ENCODE measurements at places on chromosomes 7 and 10.

DNA sequence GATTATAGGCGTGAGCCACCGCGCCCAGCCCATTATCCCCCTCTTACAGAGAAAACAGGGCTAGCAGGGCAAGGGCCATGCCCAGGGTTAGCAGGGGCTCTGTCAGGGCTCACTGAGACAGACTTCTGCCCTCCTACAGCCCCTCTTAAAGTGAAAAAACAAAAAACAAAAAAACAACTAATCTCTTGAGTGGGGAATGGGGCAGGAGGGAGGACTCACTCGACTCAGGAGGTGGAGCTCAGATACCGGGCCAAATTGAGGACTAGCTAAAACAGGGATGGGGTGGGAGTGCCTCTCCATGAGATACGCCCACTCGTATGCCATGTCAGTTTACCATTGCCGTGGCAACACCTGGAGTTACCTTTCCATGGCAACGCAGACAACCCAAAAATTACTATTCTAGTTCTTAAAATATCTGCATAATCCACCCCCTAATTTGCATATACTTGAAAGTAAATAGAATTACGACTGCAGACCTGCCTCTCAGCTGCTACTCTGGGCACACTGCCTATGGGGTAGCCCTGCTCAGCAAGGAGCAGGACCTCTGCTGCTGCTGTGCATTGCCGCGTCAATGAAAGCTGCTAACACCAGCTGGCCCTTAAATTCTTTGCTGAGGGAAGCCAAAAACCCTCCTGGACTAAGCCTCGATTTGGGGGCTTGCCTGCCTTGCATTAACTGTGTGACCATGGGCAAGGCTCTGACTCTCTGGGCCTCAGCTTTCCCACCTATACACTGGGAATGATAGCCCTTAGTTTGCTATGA is 13.4 kb downstream of the SSC4D start:
- no peak for DNase-seq

DNA sequence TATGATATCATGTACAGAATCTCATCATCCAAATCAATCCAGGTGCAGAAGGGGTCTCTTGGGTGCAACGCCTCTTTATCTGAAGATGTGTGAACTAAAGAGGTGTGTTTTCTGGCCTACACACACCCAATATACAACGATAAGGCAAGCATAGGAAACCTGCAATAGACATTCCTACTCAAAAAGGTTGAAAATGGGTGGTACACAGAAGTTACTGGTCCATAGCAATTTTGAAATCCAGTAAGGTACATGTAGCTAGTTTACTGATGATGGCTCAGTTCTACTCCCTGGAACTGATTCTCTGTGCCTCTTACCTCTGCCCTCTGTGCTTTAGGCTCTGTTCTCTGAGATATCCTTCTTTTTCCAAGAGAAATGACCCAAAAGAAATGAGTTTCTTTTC is 22.2 kb upstream of the CCDC3 start:
- no peak for DNase-seq

- no peak for DNase-seq
Measured at GRCh38 chr7:30562498-30562897, 32.2 kb upstream of the GARS1 start.

DNA sequence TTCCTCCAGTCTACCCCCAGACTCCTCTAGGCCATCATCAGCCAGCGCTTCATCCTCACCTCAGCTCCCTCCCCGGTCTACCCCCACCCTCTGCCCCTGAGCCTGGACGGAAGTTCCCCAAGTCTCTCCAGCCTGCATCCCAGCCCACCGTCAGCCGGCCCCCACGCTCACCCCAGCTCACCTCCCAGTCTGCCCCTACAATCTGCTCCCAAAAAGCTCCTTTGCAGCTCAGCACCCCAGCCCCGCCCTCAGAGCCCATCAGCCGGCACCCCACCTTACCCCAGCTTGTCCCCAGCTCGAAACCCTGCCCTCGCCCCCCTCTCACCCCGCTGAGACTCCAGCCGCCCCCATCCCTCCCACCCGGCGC is 322 bp upstream of the RAMP3 start:
- DNase-seq, result no peak

- no peak for DNase-seq
Measured at GRCh38 chr7:19448091-19448490, 260.7 kb downstream of the POLR1F start.

DNA sequence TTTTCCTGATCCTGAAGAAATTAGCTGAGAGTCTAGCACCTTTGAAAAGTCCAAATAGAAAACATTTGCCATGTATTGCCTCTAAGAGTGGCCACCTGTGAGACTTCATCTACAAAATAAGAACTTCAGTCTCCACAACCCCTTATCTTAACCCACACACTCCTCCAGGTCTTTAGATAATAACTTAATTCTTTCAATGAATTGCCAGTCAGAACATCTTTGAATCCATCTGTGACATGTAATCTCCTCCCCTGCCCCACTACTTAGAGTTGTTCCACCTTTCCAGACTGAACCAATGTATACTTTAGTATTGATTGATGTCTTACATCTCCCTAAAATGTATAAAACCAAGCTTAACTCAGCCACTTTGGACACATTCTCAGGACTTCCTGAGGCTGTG is 84.4 kb upstream of the FAM171A1 start:
- DNase-seq, result no peak

All from stimulated activated CD4-positive, alpha-beta T cell treated with anti-CD3 and anti-CD28 coated beads, Interleukin-2, amount 100 ng/mL, for 24 hours (primary cell).